ENCODE measurements at places on chromosomes 4 and X.

- no peak for DNase-seq
Measured at GRCh38 chrX:153379971-153380581, 21.1 kb downstream of the PNMA6E start.

DNA sequence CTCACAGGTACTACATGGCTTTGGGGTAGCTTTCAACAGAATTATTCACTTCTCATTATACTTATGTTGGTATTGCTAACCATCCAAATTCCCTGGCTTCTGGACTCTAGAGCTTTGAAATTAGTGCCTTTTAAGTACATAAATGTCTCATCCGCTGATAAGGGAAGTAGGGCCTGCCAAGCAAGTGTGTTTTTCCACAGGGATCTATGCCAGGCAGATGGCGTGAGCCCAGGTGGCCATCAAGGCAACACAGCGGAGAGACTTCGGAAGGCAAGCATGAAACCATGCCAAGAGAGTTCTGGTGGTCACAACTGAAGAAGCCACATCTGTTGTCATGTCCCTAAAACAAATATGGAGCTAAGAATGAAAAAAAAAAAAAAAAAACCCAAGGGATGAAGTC lies 503.1 kb upstream of the LCORL start:
- DNase-seq: no peak

DNA sequence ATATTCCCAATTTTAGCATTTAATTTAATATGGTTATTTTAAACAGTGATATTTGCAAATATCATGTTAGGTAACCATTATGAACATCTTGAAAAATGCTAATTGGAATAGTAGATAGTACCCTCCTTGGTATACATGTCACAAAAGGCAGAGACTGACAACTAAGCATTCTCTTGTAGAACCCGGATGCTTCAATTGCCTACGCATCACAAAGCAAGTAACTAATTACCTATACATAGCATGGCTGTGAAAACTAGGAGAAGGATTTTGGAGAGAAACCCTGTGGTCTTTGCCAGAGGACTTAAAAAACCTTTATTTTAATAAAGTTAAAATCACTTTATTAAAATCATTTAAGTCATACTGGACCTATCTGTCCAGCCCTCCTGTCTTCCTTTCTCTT lies 764.1 kb upstream of the TENM3 start:
- DNase-seq: no peak

DNA sequence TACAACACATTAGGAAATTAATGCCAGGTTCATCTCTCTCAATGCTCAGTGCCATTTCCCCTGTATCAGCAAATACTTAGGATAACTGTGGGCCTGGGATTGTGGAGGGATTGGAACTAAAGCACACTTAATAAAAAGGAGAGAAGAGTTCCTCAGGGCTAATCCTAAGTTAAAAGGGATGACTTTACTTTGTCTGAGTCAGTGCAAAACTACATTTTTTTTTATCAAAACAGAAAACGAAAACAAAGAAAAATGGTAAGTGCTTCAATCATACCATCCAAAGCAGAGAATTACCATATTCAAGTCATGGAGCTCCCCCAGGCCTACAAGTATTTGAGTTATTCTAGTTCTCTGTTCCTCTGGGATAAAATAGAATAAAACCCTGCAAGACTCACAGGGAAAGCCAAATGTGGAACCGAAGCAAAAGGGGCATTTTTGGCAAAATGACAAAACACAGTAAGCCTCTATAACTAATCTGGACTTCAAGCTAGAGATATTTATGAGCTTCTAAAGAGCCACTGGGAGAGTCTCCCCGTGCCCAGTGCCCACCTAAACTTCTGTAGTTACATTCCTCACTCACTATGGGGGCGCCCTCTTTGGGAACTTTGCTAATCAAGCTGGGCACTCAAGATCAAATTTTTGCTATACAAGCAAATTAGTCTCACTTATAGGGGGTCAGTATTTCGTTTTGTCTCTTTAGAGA lies 53.4 kb downstream of the PALLD start:
- DNase-seq: no peak

DNA sequence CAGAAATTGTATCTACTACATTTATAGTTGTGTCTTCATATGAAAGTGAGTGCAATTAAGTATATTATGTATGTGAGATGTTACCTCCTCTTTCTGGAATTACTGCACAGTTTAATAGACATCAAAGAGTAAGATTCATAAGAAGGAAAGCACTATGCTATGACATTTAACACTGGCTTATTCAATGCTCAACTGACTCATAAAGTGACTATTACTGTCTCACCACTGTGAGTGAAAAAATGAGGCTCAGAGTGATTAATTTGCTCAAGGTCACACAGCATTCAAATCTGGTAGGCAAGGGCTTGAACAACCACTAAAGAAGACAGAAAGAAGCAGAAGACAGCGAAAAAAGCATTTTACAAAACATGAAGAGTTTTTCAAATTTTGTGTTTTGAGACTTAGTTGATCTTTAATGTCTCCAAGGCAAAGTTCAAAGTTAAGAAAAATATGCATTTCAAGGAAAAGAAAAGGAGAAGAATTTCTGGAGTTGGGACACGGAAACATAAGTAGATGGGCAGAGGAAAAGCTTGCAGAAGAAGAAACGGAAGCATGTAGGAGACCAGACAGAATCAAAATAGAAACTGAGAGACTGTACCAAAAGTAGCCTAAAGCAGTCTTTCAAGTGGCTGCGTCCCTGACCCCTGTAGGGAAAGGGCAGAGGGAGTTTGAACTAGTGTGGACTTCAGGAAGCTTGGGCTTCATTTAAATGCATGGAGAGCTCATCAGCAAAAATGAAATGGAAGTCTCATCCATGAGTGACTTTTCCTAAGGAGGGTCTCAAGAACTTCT lies 66.3 kb downstream of the KCNIP4 start:
- no peak for DNase-seq

DNA sequence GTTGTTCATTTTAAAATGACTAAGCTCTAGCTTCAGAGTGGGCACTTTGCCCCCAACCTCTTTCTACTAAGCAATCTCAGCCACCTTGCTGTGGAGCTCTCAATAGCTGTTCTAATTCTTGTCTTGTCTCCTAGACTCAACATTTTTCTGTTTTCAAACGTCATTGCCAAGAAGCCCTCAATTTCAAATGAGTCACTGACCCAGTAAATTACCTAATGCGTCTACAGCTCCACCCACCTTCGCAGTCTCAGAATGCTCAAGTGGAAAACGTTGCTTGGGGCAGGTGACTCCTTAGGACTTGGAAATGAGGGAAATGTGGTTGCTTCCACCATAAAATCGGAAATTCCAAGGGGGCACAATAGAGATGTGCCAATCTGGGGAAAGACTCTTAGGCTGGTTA lies 59.0 kb downstream of the ING2 start:
- DNase-seq: no peak

- DNase-seq: no peak
Measured at GRCh38 chr4:113537203-113537602, 224.3 kb downstream of the CAMK2D start.

GRCh38 chrX:26008691-26009090 lies 129.5 kb upstream of the MAGEB18 start:
- DNase-seq: no peak

DNA sequence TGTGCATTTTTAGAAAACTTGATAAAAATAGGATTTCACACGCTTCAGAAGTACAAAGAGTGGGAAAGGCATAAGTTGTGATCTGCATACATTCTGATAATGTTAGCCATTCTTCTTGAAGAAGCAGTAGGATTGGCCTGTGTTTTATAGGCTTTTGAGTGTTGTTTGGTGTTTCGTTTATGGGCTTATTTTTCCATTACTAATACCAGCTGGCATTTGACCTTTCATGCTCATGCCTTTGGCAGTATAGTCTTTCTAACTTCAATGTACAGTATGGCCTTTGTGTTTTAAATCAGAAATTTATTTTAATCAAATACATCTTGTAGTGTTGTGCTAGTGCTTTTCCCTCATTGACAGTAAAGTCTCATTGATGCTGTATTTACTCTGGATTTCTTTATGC lies 51.5 kb upstream of the SLC4A4 start:
- no peak for DNase-seq

DNA sequence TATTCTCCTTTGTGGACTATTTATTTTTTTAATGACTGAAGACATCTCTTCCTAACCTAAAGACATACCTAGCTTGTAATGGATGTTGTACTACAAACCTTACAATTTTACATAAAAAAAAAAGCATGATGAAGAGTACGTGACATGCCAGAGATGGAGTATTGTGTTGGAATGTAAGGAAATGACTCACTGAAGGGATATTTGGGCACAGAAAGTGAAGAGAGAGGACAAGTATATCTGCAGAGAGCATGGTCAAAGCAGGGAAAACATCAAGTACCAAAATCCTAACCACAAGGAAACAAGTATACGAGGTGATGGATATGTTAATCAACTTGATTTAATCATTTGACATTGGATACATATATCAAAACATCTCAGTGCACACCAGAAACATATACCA lies 1051.4 kb upstream of the PRKX start:
- no peak for DNase-seq

- peak; percentile 22 for DNase-seq
Measured at GRCh38 chr4:121698236-121698671, 1.5 kb upstream of the ANXA5 start.

DNA sequence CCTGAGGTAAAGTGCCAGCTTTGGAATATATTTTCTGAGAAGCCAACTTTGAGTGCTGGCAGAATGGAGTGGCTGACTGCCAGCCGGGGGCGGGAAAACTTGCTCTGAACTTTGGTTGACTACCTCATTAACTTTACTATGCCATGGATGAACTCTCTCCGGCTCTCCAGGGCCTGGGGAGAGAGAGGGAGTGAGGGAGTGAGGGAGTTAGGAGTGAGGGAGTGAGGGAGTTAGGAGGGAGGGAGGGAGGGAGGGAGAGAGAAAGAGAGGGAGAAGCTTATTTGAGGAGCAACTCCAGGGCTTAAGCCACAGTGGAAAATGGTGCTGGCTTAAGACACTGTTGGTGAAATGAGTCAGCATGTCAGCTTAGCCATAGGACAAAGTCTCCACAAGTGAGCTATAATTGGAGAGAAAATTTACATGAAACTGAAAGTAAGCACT lies 280.9 kb upstream of the RPS6KA3 start:
- peak; percentile 80 for DNase-seq

DNA sequence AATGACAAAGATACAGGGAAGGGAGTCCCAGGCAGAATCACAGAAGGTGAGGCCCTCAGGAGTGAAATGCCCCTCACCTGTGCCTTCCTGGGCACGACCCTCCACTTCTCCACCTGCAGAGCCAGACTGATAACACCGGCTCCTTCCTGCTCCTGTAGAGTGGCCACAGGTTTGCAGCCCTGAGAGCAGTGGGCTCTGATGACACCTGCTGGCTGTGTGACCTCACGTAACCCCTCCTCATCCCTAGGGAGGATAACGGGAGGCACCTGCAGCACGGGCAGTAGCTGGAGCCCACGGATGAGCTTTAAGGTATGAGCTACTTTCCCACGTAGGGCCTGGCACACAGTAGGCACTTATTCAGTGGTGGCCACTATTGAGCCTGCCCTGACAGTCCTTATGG lies 25.5 kb upstream of the MAN2B2 start:
- peak; percentile 11 for DNase-seq
